ENCODE measurements at places on chromosomes 16 and 17.

DNA sequence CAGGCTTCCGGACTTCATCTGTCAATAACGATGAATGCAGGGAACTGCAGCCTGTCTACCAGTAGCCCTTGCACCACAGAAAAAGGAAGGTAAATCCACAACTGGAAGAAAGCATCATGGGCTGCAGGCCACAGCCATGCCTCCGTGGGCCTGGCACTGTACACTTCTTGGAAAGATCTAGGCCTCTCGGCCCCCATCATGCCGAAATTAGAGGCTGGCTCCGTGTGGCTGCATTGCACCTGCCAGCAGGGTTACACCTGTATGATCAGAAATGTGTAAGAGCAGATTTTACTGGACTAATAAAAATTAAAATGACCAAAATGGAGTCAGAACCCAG is 52.2 kb downstream of the SDK2 start:
- DNase-seq = no peak

GRCh38 chr16:54373534-54374520 is 87.2 kb upstream of the IRX3 start:
- peak; percentile 98 for DNase-seq

- DNase-seq = no peak
These were observed 83.2 kb downstream of the NDEL1 start for GRCh38 chr17:8518850-8519249.

DNA sequence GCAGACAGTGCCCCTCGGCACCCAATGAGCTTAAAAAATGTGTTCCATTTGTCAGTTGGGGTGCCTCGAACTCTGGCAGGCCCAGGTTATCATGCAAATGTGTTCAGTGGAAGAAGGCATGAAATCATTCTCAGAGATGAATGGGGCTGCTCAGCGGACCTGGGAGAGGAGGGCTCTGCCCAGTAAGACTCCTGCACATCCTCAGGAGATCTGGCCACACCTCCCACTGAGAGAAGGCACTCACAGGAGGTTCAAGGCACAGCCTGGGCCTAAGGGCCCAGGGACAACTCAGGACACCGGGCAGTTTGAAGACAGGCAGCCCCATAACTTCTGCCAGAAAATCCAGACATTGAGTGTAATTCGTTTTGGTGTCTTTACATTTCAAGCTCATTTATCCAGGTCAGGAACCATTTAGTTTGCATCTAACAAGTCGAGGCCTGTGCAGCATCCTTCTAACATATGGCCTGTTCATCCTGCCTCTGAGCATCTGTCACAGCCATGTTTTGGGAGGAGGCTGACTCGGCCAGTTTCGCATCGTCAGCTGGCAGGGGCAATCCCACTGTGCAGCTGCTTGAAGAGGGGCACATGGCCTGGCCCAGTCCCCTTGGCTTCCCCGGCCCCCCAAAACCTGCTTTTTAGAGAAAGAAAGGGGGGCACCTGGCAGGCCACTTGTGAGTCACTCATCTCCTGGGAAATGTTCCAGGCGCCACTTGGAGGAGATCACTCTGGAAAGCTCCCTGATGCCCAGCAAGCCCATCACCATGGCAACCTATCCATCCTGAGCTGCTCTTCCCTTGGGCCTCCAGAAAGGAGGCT is 31.2 kb upstream of the BCAR1 start:
- peak; percentile 64 for DNase-seq

- DNase-seq = no peak
These were observed 8.6 kb downstream of the RIPOR1 start for GRCh38 chr16:67537270-67537635.

- DNase-seq = no peak
These were observed 87.4 kb downstream of the MSI2 start for GRCh38 chr17:57343717-57344116.

DNA sequence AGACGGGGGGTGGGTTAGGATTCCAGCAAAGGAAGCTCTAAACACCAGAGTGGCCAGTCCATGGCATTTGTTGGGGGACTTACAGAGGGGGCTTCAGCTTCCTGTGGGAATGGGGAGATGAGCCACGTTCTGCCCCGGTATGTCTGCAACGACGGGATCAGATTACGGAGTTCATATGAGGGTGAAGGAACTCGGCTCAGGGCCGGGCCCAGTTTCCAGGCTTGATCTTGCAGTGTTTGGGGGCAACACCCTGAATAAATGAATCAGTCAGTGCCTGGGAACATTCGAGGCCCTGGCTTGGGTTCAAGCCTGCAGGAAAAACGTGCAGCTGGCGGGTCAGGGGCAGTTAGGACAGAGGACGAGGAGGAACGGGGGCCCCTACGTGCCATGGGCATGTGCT is 54.0 kb downstream of the JPH3 start:
- no peak for DNase-seq

DNA sequence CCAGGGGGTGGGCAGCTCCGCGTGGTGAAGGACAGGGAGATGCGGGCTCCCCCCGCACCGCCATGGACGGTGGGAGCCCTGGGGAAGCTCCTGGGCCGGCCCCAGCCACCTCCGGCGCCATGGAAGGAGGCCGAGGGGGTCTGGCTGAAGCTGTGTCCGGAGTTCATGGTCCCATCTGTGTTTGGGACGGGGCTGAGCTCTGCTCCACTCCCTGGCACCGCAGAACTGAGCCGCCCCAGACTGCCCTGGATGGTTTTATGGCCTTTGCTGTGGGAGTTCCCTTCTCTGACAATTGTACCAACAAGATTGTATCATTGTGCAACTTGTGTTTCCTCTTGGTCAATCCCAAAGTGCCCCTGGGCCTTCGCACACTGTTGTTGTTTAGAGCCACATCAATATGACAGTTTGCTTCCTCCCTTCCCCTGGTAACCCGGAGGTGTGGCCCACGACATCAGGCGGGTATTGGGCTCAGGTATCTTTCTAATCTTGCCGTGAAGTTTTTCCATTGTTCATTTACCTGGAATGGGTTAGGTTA is 942 bp downstream of the KRT23 start:
- no peak for DNase-seq

GRCh38 chr17:44402564-44403172 is 13.2 kb upstream of the ITGA2B start:
- no peak for DNase-seq

GRCh38 chr17:51119415-51120356 is 982 bp downstream of the SPAG9 start:
- peak; percentile 42 for DNase-seq

All from RPMI7951 (cell line).